ENCODE measurements at places on chromosomes 4 and X.

DNA sequence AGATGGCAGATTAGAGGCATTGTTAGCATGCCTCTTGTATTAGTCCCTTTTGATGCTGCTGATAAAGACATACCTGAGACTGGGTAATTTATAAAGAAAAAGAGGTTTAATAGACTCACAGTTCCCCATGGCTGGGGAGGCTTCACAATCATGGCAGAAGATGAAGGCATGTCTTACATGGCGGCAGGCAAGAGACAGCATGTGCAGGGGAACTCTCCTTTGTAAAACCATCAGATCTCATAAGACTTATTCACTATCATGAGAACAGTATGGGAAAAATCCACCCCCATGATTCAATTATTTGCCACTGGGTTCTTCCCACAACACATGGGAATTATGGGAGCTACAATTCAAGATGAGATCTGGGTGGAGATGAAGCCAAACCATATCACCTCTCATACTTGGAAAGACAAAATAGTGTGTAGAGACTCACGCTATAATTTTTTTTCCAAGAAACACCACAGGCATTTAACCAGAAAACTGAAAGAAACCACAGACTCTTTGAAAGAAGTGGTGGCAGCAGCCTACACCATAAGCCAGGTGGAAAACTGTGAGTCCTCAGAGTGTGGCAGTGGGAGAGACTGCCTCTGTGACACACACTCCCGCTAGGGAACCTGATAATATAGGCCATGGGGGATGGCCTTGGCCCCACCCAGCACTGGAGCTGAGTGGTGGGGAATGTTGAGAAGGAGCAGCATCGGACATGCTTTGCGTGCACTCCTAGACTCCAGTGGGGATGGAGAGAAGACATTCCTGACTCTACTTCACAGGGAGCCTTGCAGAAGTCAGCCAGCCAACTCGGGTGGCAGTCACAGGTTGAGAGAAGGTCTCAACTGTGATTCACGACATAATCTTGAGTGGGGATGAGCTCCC lies 51.5 kb downstream of the SLC2A9 start:
- no peak for DNase-seq

DNA sequence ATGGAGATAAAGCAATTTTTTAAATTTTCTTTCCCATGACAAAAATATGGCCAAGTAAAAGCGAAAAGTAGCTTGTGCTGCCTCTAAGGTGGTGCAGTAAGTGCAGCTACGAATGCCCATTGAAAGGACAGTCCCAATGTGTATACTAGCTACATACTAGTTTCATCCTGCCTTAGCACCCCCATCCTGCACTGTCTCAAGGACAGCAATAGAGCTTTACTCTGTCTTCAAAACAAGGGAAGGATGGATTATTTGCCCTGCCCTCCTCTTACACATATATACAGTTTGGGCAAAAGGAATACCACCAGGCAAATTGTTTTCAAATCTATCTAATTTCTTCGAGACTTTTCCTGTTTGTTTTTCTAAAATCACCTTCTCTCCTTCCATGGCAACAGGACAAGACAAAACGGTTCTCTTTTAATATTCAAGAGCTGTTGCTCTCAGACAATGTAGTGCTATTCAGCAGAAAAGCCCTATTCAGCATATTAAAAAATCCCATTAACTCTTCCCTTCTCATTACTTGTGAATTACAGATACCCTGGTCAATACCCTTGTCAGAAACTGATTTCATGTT lies 75.1 kb upstream of the SLC7A11 start:
- DNase-seq = no peak

- no peak for DNase-seq
These were observed 11.7 kb upstream of the MAP7D3 start for GRCh38 chrX:136262812-136263315.

GRCh38 chr4:144267084-144267483 lies 126.6 kb upstream of the GYPA start:
- no peak for DNase-seq

DNA sequence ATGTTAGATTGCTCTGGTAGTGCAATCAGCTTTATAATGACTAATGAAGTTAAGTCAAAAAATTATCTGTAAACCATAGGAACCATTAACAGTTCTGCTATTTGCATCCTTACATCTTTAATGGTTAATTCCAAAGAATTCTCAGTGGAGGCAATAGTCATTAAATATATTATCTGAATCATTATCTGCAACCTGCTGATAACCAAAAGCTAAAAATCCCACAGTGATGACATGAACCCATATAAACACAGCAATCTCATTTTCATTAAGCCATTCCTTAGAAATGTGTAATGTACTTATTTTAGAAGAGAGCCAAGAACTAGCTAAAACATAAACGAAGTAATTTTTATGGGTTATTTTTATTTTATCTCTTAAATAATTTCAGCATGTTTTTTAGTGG lies 60.2 kb downstream of the MAGEB16 start:
- DNase-seq = no peak

DNA sequence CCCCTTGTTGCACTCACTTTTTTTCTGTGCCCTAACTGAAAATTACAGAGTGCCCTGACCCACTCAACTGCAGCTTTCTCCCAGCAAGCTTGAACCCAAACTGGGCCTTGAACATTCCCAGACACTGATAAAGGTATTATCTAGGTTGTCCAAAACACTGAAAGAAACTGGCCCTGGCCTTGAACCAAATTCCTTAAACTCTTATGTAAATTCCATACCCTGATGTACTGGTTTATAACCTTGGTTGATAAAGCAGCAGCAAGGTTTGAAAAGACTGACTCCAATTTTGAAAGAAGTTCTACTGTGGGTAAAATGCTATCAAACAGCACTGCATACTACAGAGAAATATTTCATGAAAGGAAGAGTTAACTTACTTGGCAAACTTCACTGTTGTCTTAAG lies 125.6 kb downstream of the PHF8 start:
- DNase-seq = no peak

DNA sequence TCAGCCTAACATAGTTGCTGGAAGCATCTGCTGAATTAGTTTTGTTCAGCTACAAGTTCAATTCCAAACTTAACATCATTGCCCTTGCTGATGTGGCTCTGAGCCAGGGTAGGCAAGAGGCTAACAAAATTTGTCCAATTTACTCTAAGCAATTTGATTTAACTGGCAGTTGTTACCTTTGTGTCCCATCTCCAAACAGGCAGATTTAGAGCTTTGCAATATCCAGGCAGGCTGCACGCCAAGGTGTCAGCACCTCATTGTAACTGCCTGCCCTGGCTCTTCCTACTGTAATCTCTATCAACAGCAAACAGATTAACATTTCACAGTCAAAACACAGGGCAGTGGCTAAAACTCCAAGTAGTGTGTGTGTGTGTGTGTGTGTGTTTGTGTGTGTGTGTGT lies 2070.6 kb downstream of the PCDH7 start:
- DNase-seq = no peak

DNA sequence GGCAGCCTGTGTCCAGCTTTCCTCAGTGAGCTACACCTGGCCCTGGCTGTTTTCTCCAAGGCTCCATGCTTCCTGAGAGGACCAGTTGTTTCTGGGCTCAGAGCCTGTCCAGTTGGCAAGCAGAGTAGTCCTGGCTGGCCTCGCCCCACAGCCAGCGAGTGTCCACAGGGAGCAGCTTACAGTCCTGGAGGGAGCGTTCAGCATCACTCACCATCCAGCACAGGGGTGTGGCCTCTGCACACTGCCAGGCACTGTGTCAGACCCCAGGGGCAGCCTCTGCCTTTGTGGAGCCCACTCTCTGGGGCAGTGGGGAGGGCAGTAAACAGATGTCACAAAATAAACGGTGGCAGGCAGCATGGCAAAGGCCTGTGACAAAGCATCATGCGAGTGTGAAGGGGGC lies 23.9 kb downstream of the EVC start:
- no peak for DNase-seq

- no peak for DNase-seq
These were observed 52.6 kb upstream of the DCTD start for GRCh38 chr4:182969651-182970279.

DNA sequence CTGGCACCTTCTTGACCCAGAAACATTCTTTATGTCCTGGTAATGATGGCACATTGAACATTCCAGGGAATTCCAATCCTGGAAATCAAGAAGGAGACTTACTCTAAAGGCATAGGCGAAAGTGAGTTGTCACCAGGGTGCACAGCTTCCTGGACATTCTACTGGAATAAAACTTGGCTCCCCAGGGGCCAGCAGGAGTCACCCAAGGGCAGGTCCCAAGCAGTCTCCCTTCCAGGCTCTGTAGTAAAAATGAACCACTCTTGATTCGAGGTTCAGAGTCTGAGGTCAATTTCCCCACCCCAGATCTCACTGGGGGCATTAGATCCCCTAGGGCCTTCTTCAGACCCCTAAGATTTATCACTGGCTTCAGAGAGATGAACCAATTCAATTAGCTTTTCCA lies 338.7 kb upstream of the GATB start:
- DNase-seq = no peak

DNA sequence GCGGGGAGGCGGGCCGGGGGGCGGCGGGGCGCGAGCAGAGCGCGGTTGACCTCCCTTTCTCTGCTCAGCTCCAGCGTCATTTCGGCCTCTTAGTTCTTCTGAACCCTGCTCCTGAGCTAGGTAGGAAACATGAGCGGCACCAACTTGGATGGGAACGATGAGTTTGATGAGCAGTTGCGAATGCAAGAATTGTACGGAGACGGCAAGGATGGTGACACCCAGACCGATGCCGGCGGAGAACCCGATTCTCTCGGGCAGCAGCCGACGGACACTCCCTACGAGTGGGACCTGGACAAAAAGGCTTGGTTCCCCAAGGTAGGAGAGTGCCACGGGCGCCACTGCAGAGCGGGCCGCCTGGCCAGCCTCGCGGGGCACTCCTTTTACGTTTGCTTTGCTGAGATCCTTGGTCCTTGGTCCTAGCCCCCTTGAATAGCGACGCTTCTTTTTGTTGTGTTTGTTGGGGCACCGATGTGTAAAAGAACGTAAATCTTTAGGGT lies at the start of gene HTATSF1:
HTATSF1 (plus strand) TSS at position 37 of the 497 bp plus-strand sequence; CDS start at position 130, 93 bp downstream.
- DNase-seq = no peak

DNA sequence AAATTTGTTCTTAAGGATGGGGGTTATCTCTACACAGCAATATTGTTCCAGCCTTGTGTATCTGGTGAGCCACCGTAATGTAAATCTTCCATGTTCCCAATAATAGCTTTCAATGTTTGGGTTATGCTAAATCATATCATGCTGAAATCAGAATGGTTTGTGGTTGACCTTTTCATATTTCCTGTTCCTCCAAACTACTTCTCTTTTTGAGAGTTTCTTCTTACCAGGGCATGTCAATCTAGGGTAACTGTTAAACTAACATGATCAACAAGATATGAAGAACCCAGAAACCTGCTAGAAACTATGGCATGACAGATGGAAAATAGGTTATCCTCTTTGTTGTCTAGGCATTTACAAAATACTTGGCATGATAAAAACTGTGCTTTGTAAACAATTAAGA lies 22.0 kb downstream of the TNMD start:
- no peak for DNase-seq

DNA sequence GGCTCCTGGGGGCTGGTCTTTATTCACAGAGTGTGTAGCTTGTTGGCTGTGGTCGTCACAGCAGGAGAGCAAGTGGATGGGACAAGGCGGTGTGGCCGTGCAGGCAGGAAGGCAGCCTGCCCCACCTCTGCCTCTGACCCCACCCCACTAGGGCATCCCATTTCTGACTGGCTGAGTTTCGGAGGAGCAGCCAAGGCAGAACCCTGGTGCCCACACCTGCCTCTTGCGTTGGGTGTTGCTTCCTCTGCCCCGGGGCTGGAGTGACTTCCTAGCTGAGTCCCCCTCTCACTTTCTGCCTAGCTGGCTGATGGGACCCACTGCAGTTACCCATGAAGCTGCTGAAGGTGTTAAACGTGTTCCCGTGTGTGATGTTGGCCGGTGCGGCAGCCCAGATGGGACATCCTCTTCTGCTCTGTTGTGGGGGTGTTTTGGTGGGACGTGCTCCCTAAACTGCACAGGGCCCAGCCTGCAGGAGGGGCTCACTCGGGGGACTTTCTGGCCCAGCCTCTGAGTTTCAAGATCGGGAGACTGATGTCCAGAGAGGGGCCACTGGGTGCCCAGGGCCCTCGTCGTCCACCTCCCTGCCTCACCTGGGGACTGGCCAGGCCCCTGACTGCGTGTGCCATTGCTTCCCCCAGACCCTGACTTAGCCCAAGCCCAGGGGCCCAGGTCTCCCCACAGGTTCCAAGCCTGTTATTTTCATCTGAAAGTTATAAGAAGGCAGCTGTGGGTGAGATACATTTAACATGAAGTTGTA lies 101.5 kb downstream of the PSAPL1 start:
- no peak for DNase-seq

- DNase-seq = peak; percentile 95
These were observed at the start of gene BDH2 for GRCh38 chr4:103099691-103100392. Gene BDH2, minus strand, starts transcription at chr4:103099834. Its CDS starts 3,580 bp downstream, at chr4:103096254.

GRCh38 chr4:149605601-149606378 lies 209.9 kb downstream of the IQCM start:
- peak; percentile 64 for DNase-seq

- no peak for DNase-seq
These were observed 60.8 kb upstream of the TMEM33 start for GRCh38 chr4:41874398-41874797.

- peak; percentile 57 for DNase-seq
These were observed 679.9 kb downstream of the RPA4 start for GRCh38 chrX:97563531-97564133.

- DNase-seq = no peak
These were observed 10.2 kb upstream of the FGF2 start for GRCh38 chr4:122816476-122816875.

DNA sequence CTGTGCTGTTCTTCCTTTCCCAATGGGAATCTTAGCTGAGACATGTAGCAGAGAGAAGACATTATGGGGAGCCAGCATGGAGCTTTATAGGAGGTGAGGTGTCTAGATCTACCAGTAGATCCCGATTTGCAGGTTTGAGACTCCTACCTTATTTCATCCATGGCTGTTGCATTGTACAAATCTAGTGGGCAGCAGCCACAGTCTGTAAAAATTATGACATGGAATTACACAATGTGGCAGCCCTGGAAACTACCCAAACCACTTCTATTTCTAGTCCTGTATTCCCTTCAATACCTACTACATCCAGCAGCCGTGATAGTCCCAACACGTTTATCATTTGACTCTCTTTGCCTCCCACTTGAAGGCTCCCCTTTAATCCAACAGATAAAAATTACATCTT lies 8.1 kb downstream of the ATP7A start:
- DNase-seq = peak; percentile 25

DNA sequence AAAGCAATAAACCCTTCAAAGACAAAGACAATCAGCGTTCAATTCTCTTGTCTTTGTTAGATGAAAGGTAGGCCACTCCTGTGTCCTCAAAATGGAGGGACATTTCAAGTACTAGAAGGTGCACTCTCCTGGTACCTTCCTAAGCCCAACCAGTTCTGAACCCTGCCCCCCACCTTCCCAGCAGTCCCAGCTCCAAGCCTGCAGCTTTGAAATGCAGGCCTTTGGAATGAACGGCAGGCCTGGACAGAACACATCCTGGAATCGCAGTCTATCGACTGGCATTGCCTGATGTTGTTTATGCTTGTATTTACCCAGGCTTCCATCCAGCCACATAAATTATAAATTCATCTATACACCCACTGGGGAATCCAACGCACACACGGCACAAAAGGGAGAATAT lies 47.4 kb downstream of the RASGEF1B start:
- DNase-seq = no peak

DNA sequence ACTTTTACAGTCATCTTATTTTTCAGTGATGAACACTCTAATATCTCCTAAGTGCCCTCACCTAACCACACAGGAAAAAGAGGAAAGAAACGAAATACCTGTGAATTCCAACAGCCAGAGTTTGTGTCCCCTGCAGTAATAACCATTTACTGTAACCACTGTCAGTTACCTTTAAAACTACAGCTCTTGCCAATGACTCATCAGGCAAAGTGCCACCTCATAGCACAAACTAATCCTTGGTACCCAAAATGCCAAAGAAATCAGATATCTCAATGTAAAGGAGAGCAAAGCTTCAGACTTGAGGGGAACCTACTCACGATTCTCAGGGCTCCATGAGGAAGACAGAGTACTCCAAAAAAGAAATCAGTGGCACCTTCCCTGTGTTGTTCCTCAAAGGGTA lies 146.5 kb downstream of the NDST3 start:
- peak; percentile 32 for DNase-seq
